ENCODE measurements at places on chromosomes 11 and 22. TPM values are rescaled to one million over a fixed set of nuclear protein-coding genes. Genes with fewer than 3 reads are reported as not detected.

GRCh38 chr22:38345782-38346181, 28.5 kb upstream of the CSNK1E start:
- DNase-seq: peak; percentile 30
- no peak overlapping the region for H3K4me3 ChIP-seq
- no peaks in the 10 kb centered on the region for H3K4me1 ChIP-seq
- H3K27ac ChIP-seq: no peak overlapping the region
- no peaks in the 10 kb centered on the region for H3K27me3 ChIP-seq

GRCh38 chr22:38868286-38868721, 3.7 kb downstream of the CBX6 start:
- DNase-seq: no peak
- no peaks in the 10 kb centered on the region for H3K27me3 ChIP-seq
- H3K36me3 ChIP-seq: peaks cover 5% of the 10 kb centered on the region
- no peak overlapping the region for H3K27ac ChIP-seq
- H3K4me1 ChIP-seq: peaks cover 33% of the 10 kb centered on the region

DNA sequence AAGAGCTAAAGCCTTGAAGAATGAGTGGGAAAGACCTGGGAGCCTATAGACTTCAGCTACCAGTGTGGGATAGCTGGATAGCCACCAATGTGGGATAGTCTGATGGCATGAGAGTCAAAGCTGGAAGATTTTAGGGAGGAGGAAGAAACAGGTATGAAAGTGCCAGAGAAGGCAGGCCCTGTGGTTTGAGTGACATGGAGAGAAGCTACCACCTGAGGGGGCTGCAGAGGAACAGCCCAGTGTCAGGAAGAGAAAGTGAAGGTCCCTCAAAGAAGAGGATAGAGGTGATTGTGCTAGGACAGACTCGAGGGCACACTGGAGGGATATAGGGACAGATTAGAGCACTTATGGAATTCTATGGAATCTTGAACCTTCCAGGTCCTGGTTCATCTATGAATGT, 23.1 kb upstream of the PAX6 start:
- no peak overlapping the region for H3K4me3 ChIP-seq
- no peaks in the 10 kb centered on the region for H3K4me1 ChIP-seq
- DNase-seq: no peak

DNA sequence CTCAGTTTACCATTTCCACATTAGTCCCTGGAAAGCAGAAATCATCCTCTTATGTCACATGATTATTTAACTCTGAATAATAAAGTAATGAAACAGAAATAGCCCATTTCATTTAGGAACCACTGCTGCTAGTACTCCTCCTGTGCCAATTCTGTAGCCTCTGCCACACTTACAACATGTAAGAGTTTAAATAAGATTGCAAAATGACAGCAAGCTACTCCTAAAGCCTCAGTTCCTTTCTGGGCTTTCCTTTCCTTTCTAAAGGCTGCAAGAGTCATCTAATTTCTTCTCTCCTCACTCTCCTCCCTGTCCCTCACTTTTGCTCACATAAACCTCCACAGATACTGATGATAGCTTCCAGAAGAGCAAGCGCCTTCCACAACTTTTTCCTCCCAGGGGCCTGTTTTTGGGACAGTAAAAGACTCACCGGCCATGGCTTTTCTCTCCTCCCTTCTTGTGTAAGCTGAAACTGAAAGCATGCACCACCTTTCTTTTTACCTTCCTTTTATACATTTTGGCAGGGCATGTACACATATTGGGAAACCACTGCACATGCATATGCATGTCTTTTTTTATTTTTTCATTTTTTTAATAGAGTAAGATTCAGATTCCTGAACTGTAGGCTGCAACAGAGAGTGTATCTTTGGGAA, 38.5 kb downstream of the CARD18 start:
- H3K36me3 ChIP-seq: no peaks in the 10 kb centered on the region
- H3K27me3 ChIP-seq: no peaks in the 10 kb centered on the region
- no peak overlapping the region for H3K27ac ChIP-seq
- peak overlapping the region; percentile 3 for H3K4me3 ChIP-seq
- peaks cover 8% of the 10 kb centered on the region for H3K4me1 ChIP-seq

LIPT2 gene
- 6.1 TPM for total RNA-seq

OR51I1 gene
- not detected for total RNA-seq

Data from CD8-positive, alpha-beta memory T cell (primary cell).